ENCODE measurements at places on chromosomes 3 and 15. TPM values are rescaled to one million over a fixed set of nuclear protein-coding genes. Genes with fewer than 3 reads are reported as not detected.

The SYNPR gene
- total RNA-seq, result not detected

The PLA2G4E gene
- total RNA-seq, result 1.2 TPM

The TRAK1 gene
- total RNA-seq, result 50.3 TPM

The ARPP21 gene
- total RNA-seq, result not detected

The MUSTN1 gene
- 7.5 TPM for total RNA-seq

The CNTN4 gene
- total RNA-seq, result 7.6 TPM

The TUSC7 gene
- not detected for total RNA-seq

The CISH gene
- 55.2 TPM for total RNA-seq

The GADL1 gene
- not detected for total RNA-seq

The LRRC2 gene
- total RNA-seq, result 0.45 TPM

The SERPINI2 gene
- 1.8 TPM for total RNA-seq

The OXTR gene
- 4.9 TPM for total RNA-seq

The ZNF662 gene
- 7.1 TPM for total RNA-seq

The FAM240A gene
- total RNA-seq, result not detected

The KCNMB2 gene
- 1.4 TPM for total RNA-seq

The SCAANT1 gene
- not detected for total RNA-seq

The CHCHD6 gene
- total RNA-seq, result 11.9 TPM

The PDZRN3 gene
- total RNA-seq, result 33.5 TPM

The CHRNA3 gene
- 0.10 TPM for total RNA-seq

The PROS1 gene
- total RNA-seq, result 119 TPM

The GPR27 gene
- 3.0 TPM for total RNA-seq

The PDCD7 gene
- total RNA-seq, result 18.8 TPM

The SMAD6 gene
- 84.9 TPM for total RNA-seq

The ANKRD63 gene
- total RNA-seq, result not detected

The INSYN1 gene
- total RNA-seq, result 10.4 TPM

The SH2D7 gene
- not detected for total RNA-seq

The HAPLN3 gene
- total RNA-seq, result 10.6 TPM

The SLTM gene
- 87.7 TPM for total RNA-seq

The WNT5A gene
- total RNA-seq, result 18.7 TPM
